ENCODE measurements at places on chromosomes 7 and 10.

GRCh38 chr10:108817584-108817983 is 1105.7 kb downstream of the XPNPEP1 start:
- DNase-seq: no peak

- DNase-seq: no peak
These were observed 123.4 kb upstream of the VKORC1L1 start for GRCh38 chr7:65749518-65749917.

GRCh38 chr10:59631237-59631636 is 78.4 kb downstream of the SLC16A9 start:
- no peak for DNase-seq

DNA sequence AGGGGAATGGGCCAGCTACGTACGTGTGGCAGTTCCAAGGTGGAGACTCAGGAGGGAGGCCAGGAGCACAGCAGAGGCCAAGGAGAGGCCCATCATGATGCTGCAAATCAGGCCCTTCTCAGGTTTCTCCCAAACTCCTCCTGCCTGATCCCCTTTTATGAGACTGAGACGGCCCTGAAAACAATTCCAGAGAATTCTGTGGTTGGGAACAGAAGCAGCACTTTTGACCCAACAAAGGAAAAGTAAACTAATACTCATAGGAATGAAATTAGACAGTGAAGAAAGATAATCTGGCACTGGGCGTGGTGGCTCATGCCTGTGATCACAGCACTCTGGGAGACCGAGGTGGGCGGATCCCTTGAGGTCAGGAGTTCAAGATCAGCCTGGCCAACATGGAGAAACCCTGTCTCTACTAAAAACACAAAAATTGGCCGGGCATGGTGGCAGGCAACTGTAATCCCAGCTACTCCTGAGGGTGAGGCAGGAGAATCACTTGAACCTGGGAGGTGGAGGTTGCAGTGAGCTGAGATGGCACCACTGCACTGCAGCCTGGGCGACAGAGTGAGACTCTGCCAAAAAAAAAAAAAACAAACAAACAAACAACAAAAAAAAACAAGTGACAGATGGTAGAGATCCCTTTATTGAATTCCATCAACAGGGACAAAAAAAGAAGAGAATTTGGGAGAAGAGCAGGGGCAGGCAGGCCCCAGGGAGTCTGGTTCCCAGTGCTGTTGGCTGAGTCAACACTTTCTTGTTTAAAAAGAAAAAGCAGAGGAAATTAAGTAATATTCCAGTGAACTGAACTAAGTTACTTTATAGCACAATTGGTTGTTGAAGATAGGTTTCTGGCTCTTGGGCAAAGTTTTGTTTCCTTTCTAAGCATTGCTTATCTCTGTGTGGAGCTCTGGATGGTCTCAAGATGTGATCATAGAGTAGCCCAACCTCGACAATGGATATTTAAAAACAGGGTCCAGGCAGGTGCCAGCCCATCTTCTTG is at the start of gene CCL26:
CCL26 (minus strand) TSS at position 131 of the 997 bp plus-strand sequence; CDS start at position 96, 35 bp downstream.
- no peak for DNase-seq

GRCh38 chr7:46549892-46550639 is 629.0 kb upstream of the IGFBP3 start:
- DNase-seq: no peak

GRCh38 chr10:59138052-59138451 is 38.4 kb upstream of the PHYHIPL start:
- DNase-seq: no peak

- no peak for DNase-seq
These were observed 13.7 kb upstream of the HOXA13 start for GRCh38 chr7:27213433-27214238.

DNA sequence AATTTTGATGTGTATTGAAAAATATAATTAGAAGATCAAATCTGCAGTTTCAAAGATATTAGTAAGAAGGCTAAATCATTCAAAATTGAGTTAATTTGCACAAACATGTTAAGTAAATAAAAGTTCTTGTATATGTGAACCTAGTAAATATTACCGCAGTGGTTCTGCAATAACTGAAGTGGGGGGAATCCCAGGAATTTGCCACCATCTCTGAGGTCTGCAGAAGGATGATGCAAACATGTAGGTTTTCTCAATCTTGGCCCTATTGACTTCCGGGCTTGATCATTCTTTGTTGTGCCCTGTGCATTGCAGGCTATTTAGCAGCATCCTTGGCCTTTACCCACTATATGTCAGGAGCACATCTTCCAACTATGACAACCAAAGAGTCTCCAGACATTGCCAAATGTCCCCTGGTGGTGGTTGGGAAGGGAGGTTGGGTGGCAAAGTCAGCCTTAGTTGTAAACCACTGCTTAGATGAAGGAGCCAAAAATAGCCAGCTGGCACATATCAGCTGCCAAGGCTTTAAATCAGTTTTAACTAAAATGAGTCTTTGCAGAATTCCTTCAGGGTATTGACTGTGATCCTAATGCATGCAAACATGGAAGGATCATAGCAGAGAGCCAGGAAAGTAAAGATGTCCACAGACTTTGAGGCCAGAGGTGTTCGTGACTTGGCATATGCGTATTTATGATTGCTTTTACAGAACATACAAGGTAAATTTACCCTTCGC is 146.3 kb downstream of the TRIL start:
- DNase-seq: no peak

- DNase-seq: no peak
These were observed 136.0 kb downstream of the KIF20B start for GRCh38 chr10:89837165-89838043.

GRCh38 chr10:79244841-79245504 is 102.3 kb upstream of the PPIF start:
- DNase-seq: peak; percentile 53

GRCh38 chr7:127911968-127912511 is 119.2 kb downstream of the LRRC4 start:
- DNase-seq: no peak

GRCh38 chr7:8975681-8976080 is 542.3 kb downstream of the NXPH1 start:
- no peak for DNase-seq

- DNase-seq: no peak
These were observed 41.3 kb downstream of the ZNF467 start for GRCh38 chr7:149732111-149732561.

DNA sequence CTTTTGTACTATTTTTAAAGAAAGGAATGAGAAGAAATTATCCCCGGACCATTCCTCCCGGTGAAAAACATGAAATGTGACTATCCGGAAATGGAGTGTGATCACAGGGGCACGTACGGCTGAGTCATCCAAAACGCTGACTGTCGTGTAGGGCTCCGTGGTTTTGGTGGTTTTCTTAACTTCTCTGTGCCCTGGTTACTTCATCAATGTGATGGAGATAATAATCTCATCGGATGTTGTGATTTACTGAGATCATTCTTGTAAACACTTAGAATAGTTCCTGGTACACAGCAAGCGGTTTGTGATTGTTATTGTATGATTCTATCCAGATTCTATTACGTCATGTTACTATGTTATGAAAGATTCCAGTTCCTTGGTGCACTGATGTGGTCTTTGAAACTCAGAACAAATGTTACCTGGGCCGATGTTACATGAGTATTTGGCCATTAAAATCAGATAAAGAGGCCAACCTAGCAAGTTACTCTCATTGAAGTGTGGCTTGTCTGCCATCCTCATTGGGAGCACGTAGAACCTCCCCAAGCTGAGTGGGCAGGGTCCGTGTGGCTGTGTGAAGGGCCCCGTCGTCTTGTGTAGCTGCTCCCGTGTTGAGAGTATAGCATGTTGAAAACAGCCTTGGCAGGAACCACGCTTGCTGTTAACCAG is 99.5 kb downstream of the CAMK1D start:
- peak; percentile 47 for DNase-seq

DNA sequence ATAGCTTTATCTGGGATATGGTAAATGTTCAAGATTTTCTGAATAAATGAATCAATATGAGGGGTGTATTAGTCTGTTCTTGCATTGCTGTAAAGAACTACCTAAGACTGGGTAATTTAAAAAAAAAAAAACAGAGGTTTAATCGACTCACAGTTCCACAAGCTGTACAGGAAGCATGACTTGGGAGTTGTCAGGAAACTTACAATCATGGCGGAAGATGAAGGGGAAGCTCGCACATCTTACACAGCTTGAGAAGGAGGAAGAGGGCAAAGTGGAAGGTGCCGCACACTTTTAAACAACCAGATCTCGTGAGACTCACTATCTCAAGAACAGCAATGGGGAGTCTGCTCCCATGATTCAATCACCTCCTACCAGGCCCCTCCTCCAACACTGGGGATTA is 32.5 kb upstream of the OTUD1 start:
- no peak for DNase-seq

DNA sequence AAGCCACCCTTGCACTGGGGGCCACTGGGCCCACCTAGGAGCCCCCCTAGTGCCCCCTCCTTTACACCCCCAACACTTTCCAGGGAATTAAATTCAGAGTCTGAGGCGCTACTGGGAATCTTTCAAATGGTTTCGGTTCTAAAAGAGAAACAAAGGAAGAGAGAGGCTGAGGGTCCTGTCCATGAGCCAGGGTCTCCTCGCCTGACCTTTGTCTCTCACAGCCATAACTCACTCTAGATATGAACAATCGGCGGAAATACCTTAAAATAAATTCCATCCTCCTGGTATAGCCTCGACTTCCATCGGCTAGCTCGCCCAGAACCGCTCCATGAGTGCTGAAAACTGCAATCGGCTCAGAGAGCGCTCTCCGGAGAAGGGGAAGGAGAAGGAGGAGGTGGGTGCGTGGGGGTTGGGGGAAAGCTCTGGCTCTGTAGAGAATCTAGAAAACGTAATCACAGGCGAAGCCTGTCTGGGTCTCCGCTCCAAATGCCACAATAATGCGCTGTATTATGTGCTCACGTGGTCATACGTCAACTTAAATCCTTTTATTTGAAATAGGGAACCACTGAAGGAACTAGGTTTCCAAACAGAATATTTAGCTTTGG is 12.6 kb downstream of the HOXA4 start:
- DNase-seq: no peak

DNA sequence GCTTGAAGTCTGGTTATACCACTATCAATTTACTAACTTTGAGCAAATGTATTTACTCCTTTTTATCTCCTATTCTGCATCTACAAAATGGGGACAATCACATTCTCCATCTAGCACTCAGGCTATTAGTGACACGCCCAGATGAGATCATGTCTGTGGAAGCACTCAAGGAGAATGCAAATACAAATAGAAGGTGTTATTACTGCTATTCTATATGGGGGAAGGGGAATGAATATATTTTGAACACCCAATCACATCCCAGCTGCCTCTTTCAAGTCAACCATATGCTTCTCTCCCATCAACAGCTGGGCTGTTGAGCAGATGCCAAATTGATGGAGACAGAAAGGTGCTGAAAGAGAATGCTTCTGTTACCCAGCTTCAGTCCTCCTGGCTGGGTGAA is 23.5 kb downstream of the SGMS1 start:
- DNase-seq: no peak

DNA sequence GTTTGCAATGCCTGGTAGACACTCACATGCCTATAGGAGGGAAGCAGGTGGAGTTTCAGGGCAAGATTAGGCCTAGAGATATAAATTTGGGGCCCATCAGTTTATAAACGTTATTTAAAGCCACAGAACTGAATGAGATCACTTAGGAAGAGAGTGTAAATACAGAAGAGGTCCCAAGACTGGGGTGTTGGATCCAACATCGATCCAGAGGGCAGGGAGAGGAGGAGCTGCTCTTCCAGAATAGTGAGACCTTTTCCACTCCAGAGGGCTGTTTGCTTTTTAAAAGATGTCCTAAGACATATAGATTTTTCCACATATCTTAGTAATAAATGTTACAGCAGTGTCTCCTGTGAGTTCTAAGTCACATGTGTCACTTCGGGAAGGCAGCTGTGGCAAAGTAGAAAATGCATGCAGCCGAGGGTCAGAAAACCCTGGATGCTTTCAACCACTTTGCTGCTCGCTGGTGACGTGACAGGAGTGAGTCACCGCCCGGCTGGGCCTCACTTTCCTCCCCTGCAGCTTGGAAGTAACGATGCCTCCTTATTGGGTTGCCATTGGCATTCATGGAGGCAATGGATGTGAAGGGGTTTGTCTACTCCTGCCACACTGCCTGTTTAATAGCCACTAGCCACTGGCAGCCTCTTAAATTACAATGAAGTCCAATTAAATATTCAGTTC is 95.4 kb downstream of the TRIL start:
- no peak for DNase-seq

GRCh38 chr10:474946-475345 is 214.5 kb downstream of the DIP2C start:
- no peak for DNase-seq

- no peak for DNase-seq
These were observed 57.1 kb upstream of the RHOBTB1 start for GRCh38 chr10:61000769-61001730.

DNA sequence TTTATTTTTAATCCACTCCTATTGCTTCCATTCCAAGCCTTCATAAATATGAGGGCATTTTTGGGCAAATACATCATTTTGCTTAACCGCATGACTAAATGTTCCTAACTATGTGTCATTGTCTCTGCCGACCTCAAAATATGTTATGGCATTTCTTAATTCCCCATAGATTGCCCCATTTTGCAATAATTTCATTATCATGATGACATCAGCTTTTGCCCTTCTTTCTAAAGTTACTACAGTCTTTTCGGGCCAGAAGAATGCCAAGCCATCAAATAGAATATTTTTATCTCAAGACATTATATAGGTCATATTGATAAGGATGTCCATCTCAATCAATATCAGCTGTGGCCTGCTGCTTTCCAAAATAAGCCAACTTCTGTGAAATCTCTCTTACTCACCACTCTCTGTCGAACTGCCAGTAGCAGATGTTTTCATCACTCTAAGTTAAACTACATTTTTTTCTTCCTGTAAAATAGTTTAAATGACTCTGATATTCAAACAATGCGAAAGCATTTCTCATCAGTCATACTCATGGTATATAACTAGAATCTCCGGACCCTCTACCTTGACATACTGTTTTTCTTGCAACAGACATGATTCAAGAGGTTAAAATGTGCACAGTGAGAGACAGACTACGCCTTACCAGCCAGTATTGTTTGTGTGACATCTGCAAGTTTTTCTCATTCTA is 1254.6 kb upstream of the CELF2 start:
- no peak for DNase-seq

DNA sequence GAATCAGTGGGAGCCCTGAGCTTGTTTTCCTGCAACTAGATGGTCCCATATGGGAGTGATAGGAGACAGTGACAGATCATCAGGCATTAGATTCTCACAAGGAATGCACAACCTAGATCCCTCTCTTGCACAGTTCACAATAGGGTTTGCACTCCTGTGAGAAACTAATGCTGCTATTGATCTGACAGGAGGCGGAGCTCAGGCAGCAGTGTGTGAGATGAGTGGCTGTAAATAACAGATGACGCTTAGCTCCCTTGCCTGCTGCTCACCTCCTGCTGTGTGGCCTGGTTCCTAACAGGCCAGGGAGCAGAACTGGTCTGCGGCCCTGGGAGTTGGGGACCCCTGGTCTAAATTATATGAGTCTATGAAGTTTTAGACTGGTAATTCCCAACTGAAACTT is 3.9 kb downstream of the MIOS start:
- DNase-seq: no peak

Measured in GDM1 (cell line).